ENCODE measurements at places on chromosomes 2 and 18.

GRCh38 chr2:9331704-9332103, 91.6 kb downstream of the ITGB1BP1 start:
- no peak for DNase-seq

- DNase-seq: no peak
Observed at GRCh38 chr2:161090411-161090810, 69.8 kb upstream of the TANK start.

DNA sequence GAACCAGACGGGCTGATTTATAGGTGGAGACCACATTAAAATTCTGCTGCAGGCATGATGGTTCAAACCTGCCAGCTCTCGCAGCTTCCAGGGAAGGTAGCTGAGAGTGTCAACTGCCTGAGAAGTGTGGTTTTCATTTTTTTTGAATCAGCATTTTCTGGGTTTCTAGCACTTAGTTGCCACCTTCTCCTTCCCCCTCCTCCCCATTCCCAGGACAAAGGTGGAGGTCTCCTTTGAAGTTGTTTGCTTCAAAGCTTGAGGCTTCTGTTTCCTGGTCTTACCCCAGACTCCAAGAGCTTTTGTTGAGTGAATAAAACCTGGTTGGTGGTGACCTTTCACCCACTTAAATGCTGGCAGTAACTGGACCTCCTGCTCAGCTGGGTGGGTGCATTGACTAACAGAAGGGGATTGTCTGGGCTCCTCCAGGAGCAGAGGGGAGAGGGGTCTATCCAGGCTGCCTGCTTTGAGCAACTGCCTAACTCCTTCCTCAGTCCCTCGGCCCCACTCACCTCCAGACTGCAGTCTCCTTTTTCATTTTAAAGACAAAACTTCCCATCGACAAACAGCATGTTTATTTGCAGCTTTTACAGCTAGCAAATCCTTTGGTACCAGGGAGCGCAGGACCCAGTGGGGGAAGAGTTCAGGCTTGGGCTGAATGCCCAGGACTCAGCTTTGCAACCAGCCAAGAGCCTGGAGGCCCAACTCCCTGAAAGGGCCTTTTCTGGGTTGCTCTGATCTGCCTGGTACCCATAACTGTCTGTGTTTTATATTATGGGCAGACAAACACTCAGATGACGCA, 3.5 kb downstream of the RHOB start:
- DNase-seq: peak; percentile 94

DNA sequence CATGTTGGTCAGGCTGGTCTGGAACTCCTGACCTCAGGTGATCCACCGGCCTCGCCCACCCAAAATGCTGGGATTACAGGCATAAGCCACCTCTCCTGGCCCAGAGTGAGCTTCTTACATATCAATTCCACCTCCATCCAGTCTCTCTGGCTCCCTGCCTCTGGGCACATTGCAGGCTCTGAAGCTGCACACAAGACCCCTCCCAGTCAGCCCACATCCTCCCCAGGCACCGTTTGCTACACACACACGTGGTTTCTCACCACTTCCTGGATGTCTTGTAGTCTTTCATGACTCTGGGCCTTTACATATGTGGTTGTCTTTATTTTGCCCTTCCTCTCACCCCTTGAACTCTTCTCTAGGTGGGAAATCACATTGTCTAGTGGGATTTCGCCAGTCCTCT, 64.0 kb upstream of the CABLES1 start:
- peak; percentile 10 for DNase-seq

DNA sequence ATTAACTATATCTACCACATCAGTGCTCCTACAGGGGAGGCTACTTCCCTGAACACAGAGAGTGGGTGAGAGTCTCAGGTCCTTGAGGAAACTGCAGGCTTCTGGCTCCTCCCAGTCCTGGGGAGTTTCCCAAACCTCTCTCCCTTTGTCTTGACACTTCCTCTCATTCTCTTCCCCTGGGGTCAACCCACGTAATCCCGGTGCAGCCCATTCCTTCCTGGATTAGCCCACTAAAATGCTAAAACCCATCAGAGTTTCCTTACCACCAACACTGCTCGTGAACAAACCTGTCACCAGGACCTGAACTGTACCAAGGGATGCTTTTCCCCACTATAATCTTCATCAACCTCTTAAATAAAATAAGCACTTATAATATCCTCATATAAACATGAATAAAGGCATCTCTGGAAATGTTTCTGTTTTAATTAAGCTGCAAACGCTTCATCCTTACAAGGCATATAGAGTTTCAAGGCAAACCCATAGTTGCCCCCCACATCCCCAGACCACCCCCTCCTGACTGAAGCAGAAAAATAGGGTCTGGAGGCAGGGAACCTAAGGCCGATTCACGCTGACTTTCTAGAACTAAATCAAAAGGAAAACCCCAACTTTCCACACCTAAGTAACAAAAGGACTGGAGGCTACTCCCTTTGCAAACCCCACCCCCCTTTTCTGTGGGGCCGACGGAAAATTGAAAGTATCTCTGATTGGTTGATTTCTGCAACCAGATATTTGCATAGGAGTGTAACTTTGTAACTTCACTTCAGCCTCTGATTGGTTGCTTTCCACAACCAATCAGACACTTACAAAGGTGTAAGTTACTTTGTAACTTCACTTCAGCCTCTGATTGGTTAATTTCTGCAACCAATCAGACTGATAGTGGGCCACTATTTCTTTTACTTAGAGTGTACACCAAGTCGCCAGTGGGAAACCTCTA, 19.0 kb downstream of the TMSB10 start:
- DNase-seq: peak; percentile 55

DNA sequence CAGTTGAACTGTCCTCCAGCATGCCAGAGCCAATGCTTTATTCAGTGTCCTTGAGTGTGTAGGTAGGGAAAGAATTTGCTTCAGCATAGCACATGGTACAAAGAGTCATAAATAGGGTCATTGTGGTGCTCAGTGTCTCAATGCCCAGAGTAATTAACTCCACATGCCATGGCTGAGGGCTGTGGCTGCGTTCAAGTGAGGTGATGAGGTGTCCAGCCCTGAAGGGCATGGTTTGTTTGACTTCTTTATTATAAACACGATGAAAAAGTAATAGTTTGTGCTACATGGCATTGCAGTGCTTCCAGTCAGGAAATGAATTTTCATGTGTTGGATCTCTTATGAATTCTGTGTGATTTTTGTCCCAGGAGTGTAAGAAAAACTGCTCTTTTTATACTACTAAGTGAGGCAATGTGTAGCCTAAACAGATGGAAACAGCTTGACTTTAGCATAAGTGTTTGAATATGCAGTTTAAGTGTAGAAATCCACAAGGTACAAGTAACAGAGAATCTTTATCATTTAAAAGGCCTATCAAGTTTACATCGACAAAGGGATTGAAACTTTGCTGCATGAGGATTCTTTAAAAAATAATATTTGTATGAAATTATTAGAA, 507.9 kb upstream of the CDH2 start:
- DNase-seq: peak; percentile 75

DNA sequence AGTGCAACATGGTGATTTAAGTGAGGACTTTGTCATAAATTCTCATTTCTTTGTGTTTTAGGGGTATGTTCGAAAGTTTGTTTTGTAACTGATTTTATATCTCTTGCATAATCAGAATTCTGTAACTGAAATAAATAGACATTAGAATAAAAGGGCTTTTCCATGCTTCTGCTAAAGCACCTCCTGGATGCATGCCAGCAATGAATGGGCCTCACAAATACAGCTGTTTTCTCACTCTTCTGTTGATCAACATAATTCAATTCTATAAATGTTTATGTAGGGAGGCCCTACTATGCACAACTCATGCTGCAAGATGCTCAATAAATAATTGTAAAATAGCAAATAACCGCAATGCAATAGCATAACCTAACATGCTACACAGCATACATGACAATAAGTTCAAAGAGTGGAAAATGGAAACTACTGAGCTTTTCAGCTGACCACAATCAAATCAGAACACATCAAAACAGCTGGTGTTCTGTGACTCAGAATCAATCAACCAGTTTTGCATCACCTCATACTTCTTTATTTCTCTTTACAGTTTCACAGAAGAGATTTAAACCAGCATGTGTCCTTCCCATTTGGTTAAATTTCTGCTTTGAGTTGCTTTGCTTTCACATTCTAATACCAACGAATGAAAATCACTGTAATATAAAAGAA, 11.0 kb downstream of the CDH7 start:
- DNase-seq: no peak

GRCh38 chr2:145000376-145000775, 480.5 kb upstream of the ZEB2 start:
- DNase-seq: no peak

DNA sequence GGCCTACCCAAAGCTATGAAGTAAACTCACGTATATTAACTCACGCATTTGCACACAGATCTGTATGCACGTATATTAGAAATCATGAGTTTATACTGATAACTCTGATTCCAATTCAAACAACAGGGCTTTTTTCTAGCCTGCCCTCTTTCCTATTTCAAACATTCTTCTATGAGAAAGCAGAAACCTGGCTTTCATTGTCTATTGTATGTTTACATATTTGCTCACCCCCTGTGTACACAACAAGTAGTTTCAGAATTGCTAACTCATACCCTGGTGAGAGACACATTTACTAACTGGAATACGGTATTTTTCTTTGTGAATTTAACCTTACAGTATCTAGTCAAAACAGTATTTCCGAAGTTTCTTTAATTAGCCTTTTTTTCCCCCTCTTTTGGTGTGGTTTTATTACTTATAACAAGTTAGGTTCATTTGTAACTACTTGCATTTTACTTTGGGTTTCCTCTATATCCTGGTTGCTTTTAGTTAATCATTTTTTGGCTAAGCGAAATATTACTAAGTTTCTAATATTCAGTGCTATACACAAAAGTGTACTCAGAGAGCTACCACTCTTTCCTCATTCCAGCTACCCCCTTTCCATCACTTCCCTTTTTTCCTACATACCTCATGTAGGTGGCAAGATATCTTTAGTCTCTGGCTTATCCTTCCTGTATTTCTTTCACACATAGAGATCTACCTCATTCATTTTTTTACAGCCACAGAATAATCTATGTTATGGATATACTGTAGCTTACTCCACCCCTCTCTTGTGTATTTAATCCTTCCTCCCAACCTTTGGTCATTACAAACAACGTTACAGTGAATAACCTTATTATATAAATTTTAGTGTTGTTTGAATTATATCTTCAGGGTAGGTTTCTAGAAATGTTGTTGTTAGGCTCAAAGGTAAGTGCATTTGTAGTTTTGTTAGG, 112.7 kb upstream of the BCL2L11 start:
- DNase-seq: no peak

DNA sequence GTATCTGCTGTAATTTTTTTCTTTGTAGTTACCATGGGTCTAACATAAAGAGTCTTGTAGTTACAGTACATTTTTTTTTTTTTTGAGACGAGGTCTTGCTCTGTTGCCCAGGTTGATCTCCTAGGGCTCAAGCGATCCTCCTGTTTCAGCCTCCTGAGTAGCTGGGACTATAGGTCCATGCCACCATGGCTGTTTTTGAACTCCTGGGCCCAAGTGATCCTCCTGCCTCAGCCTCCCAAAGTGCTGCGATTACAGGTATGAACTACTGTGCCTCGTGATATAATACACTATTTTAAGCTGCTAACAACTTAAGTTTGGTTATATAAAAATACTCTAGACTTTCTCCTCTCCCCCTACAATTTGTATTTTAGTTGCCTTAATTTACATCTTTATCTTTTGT, 46.3 kb downstream of the ASB1 start:
- DNase-seq: no peak

DNA sequence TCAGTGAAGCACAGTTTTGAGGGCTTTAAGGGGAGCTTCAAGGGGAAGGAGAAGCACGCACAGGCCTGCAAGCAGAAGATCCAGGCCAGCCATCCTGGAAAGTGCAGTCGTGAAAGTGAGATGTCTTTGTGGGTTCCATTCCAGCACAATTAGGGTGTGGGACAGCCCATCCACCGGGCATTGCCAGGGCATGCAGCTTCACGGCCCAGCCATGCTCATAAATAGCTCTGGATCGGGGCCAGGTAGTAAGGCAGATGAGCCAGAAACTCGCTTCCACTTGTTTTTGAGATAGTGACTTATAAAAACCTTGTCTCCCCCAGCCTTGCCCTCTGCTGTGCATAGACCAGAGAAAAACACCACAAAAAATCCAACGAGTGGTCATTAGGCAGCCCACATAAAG, 21.0 kb downstream of the KDSR start:
- DNase-seq: peak; percentile 64

GRCh38 chr2:108786008-108786353, 590 bp upstream of the CCDC138 start:
- DNase-seq: no peak

GRCh38 chr18:78751664-78752063, 228.0 kb upstream of the SALL3 start:
- no peak for DNase-seq

DNA sequence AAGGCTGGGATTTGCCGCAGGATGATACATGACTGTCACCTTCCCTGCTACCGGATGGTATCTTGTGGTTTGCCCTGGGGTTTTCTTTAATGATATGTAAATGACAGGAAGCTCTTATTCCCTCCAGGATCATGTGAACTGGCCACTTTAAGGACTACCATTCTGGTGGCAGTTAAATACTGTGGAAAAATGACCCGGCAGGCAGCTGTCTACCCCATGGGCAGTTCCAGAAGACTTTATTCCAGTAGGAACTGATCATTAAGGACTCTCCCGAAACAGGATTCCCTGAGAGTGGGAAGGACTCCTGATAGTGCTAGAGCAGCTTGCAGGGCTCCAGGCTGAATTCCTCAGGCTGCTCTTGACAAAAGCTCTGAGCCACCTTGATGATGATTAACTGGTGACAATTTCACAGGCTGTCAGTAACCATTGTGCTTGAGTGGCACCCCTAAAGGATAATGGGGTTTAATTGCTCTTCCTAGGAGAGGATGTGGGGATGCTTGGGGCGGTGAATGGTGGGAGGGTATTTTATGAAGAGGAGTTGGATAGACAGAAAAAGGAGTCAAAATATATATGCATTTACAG, 212.0 kb downstream of the CPS1 start:
- DNase-seq: no peak

GRCh38 chr2:46525522-46526155, 46.3 kb downstream of the TMEM247 start:
- DNase-seq: no peak

DNA sequence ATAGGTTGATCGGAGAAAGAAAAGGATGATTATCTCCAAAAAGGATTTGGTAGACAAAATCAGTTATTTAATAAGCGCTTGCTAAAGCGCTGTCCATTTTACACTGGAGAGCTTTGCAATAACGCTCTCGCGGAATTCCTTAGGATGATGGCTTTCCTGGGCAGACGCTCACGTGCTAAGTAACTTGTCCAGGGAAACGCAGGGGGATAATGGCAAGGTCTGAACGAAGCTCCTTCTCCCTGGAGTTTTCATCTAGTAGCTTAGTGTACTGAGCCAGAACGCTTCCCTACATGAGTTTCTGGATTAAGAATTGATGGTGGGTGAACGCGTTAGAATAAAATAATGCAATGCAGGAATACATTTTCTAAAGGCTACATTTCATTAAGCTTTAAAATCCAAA, 739.5 kb upstream of the SALL3 start:
- DNase-seq: no peak
